Frontal cortex (tissue), 4 donors: ENCODE measurements at places on chromosomes 1 and 21. TPM values are rescaled to one million over a fixed set of nuclear protein-coding genes. Genes with fewer than 3 reads are reported as not detected.

Gene CYP4X1
- 18.3 TPM for total RNA-seq

Gene SF3B4
- total RNA-seq: 7.3 TPM

Gene RIIAD1
- 9.8 TPM for total RNA-seq

Gene STUM
- 26.1 TPM for total RNA-seq

GRCh38 chr1:183636334-183636682 lies 725 bp upstream of the ARPC5 start:
- no peak for DNase-seq

GRCh38 chr1:239125027-239125426 lies 261.3 kb upstream of the CHRM3 start:
- DNase-seq: no peak

DNA sequence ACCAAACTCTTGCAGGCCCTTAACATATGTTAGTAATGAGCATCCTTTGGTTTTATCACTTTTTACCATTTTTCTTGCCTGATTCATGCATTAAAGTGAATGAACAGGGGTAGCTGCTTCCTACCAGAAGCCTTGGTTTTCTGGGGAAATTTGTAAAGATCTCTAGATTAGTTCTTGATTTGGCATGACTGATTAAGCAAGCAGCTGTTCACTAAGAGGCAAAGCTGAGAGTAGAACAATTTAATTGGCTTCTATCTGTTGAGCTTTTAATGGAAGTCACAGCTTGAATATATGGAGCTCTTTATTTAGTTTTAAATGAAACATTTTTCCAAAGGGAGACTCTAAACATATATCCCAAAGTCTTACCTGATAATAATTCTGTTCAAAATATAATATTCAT lies 23.6 kb downstream of the TLCD4 start:
- DNase-seq: no peak

DNA sequence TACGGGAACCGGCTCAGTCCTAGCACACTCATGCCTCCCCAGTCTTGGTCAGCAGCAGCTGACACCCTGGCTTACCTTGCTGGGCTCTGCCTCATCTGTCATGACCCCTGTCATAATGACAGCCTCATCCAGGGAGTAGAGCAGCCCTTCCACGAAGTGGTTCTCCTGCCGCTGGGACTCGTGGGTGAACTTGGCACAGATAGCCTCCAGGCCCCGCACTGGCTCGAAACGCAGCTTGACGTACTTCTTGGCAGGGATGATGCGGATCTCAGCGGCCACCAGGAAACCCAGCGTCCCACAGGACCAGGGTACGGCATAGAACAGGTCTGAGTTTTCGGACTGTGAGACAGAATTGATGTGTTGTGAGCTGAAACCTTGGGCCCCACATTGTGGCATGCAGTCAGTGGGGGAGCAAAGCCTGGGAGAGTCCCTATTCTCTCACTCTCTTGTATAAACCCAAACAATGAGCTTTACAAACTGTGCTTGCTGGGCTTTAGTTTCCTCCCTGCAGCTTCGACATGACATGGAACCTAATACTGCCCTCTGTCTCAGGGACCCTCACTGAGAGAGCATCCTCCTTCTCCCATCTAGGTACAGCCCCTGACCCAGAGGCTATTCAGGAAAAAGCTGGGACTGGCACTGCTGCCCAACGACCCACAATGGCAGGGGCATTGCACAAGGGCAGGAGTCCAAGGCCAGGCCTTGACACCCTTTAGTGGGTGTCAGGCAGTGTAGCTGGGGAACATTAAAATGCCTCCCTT lies 15.5 kb downstream of the DHCR24 start:
- no peak for DNase-seq

GRCh38 chr1:26558685-26559048 lies 29.1 kb downstream of the RPS6KA1 start:
- DNase-seq: no peak

- DNase-seq: no peak
Observed at GRCh38 chr1:160567858-160568682, 11.2 kb downstream of the CD84 start.

- DNase-seq: no peak
Observed at GRCh38 chr1:243415663-243416408, 160.0 kb downstream of the SDCCAG8 start.
